ENCODE measurements at places on chromosomes 2 and 18.

DNA sequence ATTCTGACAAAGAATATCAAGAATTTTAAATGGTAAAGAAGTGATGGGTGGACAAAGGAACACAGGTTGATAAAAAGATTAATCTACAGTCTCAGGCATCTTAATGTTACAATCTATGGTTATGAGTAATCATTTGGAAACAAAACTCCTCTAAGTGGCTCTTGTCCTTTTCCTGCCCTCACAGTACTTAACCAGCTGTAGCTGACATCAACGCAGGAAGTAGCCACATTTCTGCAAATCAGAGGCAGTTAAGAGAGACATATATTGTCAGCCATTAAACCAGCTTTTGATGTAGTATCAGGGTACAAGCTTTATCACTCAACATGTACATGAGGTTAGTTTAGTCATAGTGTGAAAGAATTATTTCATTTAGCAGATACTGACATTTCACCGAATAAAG, 244.6 kb downstream of the NR4A2 start:
- DNase-seq = no peak

GRCh38 chr2:238875101-238875470, 27.2 kb downstream of the TWIST2 start:
- no peak for DNase-seq

DNA sequence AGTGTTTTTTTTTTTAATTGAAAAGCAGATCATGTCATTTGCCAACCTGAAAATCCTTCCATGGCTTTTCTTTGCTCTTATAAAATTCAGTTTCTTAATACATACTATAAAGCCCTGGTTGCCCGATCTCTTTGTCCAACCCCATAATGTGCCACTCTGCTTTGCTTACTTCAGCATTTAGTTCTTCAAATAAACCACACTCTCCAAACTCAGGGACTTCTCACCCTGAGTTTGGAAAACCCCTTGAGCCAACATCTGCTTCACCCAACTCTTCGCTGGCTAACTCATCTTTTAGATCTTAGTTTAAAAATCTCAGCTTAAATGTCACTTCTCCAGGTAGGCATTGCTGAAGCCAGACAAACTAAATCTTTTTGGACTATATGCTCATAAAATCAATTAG, 1.3 kb upstream of the STAT1 start:
- DNase-seq = peak; percentile 59

DNA sequence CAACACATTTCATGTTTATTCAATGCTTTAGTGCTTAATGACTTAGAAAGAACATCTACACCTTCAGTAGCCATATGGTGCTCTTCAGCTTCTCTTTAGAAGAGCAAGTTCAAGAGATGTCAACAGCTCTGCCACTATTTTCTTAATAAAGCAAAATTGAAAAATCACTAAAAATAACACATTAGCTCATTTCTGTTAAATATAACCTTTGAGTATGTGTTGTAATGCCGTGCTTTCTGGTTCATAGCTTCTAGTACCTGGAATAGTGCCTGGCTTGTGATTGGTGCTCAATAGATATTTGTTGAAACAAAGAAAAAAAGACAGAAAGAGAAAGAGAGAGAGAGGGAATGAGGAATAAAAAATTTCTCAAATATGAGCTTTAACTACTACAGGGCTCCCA, 349.8 kb upstream of the SPRED2 start:
- DNase-seq = no peak

DNA sequence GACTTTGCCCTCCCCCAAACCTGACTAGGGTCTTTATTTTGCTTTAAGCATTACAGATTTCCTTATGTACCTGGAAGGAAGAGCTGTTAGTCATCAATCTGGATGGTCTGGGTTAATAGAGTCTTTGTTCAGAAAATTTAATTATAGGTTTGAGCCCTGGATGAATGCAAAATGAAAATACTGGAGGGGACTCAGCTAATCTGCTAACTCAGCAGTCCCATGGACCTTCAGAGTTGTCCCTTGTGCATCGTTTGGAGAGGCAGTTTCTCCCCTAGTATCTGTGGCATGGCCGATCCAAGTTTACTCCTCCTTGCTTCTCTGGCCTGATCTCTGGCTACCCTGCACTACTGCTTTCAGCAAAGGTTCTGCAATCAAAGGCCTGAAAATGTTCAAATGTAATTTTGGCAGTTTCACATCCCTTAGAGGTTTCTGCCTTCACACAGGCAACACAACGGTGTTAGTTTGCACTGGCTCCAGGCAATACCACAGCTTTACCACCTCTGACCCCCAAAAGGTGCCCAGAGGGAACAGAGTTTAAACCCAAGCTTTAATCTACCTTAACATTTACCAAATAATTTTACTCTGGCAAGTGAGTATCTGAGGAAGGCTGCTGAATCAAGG, 134.3 kb downstream of the THADA start:
- DNase-seq = no peak

DNA sequence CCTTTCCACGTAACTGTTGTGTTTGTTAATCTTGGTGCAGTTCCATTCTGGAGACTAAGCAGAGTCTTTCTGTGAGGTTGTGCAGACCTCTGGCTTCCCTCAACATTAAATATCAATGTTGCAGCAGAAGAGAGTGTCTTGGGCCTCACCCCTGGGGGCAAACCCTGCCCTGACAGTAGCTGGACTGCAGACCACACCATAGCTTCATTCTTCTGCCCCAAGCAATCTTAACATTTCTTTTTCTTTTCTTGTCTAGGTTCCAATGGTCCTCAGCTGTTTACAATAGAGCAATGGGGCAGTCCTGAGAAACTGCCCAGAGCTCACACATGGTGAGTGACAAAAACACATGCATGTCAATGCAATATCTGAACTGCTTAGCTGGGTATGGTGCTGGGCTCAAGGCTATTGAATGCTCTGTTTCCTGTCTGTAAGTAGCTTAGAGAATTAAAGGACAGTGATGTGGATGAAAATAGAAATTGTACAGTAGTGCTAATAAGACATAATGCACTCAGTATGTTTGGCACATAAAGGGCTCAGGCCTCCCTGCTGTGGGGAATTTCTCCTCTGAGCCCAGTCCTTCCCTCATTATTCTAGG, 237.6 kb downstream of the ALPK2 start:
- DNase-seq = no peak

GRCh38 chr2:120398051-120398995, 52.4 kb downstream of the INHBB start:
- DNase-seq = no peak

- no peak for DNase-seq
Observed at GRCh38 chr18:57737400-57738060, 65.6 kb downstream of the ATP8B1 start.

- no peak for DNase-seq
Observed at GRCh38 chr18:22185273-22185672, 15.9 kb downstream of the GATA6 start.

- DNase-seq = no peak
Observed at GRCh38 chr2:53813151-53813550, 26.3 kb downstream of the ERLEC1 start.

GRCh38 chr18:79604913-79605880, 74.4 kb upstream of the CTDP1 start:
- no peak for DNase-seq

GRCh38 chr18:9975658-9976057, 61.8 kb downstream of the VAPA start:
- no peak for DNase-seq

DNA sequence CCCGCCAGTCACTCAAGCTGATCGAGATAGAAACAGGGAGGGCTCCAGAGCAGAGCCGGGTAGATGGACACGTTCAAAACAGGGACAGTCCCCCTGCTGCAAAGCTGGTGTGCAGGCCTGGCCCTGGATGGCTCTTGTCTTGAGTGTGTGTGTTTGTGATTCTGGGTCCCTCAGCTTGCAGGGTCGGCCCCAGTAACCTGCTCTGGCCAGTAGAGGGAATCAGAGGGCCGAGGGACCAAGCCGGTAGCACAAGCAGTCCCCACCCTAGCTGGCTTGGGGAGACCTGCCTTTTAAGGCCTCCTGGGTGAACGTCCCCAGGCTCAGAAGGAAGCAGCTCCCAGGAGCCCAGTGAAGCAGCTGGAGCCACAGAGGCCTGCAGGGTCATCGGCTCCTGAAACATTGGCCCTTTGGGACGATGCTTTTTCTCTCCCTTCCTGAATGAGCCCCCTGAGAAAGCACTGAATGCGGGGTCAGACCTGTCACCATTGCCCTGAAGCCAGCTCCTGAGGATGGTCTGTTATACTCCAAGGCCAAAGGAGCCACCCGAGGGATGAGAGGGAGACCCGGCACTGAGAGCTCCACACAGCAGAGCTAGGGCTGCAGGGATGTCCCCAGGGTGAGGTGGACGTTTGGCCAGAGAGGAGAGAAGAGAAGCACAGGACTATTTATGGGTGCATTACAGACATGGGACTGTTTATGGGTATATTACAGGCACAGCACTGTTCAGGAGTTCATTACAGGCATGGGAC, 15.4 kb upstream of the MLPH start:
- peak; percentile 38 for DNase-seq

DNA sequence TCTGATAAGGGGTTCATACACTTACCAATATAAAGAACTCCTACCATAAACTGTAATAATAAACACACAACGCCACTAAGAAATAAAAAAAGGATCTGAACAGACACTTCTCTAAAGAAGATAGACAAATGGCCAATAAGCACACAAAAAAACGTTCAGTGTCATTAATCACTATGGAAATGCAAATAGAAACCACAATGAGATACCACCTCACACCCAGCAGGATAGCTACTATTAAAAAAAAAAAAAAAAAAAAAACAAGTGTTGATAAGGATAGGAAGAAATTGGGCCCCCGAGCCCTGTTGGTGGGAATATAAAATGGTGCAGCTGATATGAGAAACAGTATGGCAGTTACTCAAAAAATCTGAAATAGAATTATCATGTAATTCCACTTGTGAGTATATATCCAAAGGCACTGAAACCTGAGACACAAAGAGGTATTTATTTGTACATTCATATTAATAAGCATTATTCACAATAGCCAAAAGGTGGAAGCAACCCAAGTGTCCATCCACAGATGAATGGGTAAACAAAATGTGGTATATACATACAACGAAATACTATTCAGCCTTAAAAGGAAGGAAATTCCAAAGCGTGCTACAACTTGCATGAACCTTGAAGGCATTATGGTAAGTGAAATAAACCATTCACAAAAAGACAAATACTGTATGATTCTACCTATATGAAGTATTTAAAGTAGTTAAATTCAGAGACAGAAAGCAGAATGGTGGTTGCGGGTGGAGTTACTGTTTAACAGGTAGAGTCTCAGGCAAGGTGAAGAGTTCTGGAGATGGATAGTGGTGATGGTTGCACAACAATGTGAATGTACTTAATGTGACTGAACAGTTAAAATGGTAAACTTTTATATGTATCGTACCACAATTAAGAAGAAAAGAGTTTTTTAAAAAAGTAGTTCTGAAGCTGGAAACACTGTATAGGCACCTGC, 17.9 kb downstream of the REV1 start:
- DNase-seq = no peak

DNA sequence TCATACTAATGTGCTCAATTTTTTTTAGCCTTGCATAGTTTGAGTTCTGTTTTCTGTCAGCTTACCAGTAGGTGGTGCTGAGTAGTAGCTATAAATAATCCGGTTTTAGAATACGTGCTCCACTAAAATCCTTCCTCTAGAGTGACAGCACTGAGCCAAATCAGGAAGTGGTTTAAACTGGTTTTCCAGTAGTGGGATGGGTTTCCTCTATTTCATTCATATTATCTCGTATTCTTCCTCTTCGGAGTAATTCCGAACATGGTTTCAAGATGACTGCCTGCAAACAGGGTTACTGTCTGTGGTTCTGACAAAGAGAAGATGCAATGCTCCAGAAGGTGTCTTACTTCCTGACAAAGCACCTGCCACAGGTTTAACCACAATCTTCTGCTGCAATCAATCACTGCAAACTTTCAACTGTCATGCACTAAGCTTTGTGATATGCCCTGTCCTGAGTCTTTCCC, 496.9 kb upstream of the VRK2 start:
- DNase-seq = no peak

- no peak for DNase-seq
Observed at GRCh38 chr18:46574000-46574742, 82.8 kb downstream of the LOXHD1 start.

DNA sequence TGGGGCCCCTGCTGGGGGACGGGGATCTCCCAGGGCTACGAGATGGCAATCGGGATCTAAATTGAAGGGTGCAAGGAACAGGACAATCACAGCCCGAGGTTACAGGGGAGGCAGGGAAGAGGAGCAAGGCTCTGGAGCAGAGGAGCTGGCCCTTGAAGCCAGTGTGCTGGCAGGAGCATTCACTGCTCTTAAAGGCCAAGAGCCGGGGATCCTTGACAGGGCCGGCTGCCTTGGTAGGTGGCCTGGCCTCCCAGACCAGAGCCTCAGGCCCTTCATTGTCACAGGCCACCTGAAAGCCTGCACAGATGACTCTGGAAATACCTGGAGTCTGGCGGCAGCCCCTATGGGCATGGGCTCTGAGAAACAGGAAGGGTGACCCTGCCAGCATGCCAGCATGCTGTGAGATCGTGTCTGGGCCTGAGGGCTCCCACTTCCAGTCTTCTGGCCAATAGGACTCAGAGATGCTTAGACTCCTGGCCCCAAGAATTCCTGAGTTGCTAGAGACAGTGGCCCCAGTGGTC, 38.7 kb downstream of the PDIA6 start:
- DNase-seq = no peak

DNA sequence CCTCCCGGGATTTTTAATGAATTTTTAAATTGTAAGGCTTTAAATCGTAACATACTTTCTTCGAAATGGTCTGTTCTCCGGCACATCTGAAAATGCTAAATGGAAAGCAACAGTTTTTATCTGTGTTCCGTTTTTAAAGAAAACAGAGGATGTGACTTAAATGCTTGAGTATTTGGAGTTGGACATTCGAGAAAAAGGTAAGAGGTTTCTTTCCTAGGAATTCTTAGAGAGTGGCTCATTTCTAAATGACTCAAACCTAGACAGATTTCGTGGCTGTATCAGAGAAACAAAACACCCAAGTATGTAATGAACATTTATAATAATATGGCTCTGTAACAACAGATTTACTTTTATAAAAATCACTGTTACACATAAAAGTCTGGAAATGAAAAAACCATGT, 177.6 kb upstream of the CCDC68 start:
- no peak for DNase-seq

DNA sequence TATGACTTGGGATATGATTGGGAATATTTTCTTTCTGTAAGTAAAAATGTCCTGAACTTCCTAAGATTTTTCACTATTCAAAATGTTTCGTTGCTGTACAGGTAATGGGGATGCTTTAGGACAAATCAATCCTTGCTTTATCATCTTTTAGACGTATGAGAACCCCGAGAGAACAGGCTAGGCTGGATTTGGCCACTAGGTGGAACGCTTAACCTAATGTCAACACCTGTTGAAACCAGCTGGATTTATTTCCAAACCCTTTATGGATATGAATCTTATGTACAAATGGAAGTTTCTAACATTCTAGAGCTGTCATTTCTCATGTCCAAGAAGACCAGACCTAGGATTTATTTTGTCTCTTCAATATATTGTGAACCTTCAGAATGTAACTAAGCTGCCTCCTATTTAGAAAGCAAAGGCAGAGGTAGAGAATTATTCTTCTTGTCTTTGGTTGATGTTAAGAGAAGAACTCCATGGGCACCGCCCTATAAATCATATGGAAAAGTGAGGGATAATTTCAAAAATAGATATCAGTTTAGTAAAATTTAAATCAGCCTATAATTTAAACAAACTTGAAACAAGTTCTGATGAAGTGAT, 96.7 kb downstream of the PMAIP1 start:
- DNase-seq = no peak

GRCh38 chr2:3956892-3957291, 253.5 kb downstream of the DCDC2C start:
- DNase-seq = no peak

- no peak for DNase-seq
Observed at GRCh38 chr2:40367652-40368051, 84.2 kb downstream of the SLC8A1 start.

- DNase-seq = no peak
Observed at GRCh38 chr2:196987649-196988364, 61.3 kb upstream of the PGAP1 start.

- DNase-seq = no peak
Observed at GRCh38 chr2:86776532-86776931, 14.2 kb downstream of the CD8A start.
